Mesothelial cell of epicardium (in vitro differentiated cells): ENCODE measurements at places on chromosomes 1 and 21.

DNA sequence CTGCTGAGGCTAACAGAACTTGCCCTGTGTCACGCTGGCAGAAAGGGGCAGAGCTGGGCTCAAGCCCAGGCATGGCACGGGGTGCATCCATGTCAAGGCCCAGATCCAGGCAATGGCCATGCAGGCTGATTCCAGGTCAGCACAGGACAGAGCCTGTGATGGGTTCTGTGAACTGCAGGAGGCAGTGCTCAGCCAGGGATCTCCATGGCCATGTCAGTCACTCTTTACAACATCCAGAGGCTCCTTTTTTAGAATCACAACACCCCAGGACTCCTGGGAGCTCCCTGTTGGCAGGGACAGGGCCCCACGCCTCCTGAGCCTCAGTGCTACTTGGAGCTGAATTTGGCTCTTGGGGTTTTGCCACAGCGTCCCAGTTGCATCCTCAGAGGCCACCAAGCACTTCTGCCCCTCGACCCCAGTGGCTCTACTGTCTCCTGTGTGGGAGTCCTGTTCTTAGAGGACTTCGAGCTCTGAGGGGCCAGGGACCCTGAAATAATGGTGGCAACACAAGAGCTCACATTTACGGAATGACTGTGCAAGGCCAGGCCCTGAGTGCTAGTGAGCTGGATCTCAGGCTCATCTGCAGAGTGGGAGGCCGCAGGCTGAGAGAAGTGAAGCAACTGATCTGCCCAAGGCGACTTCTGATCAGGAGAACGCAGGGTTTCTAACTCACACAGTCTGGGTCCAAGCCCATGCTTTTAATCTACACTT, 211.5 kb downstream of the TRABD2B start:
- peaks cover 18% of the 10 kb centered on the region for H3K27me3 ChIP-seq
- no peak overlapping the region for H3K27ac ChIP-seq
- H3K36me3 ChIP-seq, result no peaks in the 10 kb centered on the region

- no peak for DNase-seq
- no peaks in the 10 kb centered on the region for H3K27me3 ChIP-seq
- H3K4me3 ChIP-seq, result no peak overlapping the region
- H3K27ac ChIP-seq, result no peak overlapping the region
- H3K36me3 ChIP-seq, result peaks cover 16% of the 10 kb centered on the region
These were observed 10.2 kb downstream of the UBIAD1 start for GRCh38 chr1:11283151-11283550.

GRCh38 chr1:214523124-214523824, 28.1 kb downstream of the PTPN14 start:
- H3K4me3 ChIP-seq, result no peak overlapping the region
- DNase-seq, result no peak
- H3K36me3 ChIP-seq, result peaks cover 4% of the 10 kb centered on the region
- no peak overlapping the region for H3K27ac ChIP-seq
- no peaks in the 10 kb centered on the region for H3K27me3 ChIP-seq
- peaks cover 37% of the 10 kb centered on the region for H3K4me1 ChIP-seq

- no peak overlapping the region for H3K27ac ChIP-seq
- peaks cover 31% of the 10 kb centered on the region for H3K36me3 ChIP-seq
- no peak for DNase-seq
- no peaks in the 10 kb centered on the region for H3K4me1 ChIP-seq
- no peaks in the 10 kb centered on the region for H3K27me3 ChIP-seq
- no peak overlapping the region for H3K4me3 ChIP-seq
These were observed 10.7 kb downstream of the RPF1 start for GRCh38 chr1:84489766-84490165.

DNA sequence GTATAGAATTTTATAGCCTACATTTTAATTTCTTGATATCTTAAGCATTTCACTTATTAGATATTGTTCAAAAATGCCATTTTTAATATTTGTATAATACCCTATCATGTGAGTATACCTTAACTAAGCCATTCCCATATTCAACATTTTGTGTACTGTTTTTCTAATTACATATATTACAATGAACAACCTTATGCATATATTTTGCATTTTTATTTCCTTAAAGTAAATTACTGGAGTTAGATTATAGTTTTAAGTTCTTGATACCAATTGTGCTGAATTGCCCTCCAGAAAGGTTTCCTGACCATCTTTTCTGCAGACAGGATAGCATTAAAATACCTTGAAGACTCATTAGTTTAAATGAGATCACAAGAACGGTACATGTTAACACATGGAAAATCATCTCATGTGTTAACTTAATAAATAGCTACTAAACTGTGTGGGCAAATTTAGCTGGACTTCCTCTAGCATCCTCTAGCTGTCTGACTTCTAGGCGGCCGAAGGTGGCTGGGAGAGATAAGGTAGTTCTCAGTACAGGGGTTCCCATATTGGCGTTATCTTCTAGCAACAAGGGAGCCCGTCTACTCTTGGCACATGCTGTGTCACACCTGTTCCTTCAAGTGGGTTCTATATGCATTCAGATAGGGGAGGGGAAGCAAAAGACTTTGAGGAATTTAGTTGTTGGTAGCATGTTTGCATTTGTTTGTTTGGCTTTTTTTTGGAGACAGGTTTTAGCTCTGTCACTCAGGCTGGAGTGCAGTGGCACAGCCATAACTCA, 8.9 kb downstream of the DCLRE1B start:
- H3K4me3 ChIP-seq, result no peak overlapping the region
- H3K27ac ChIP-seq, result no peak overlapping the region
- H3K27me3 ChIP-seq, result no peaks in the 10 kb centered on the region

- H3K4me1 ChIP-seq, result no peaks in the 10 kb centered on the region
- H3K4me3 ChIP-seq, result no peak overlapping the region
- H3K27ac ChIP-seq, result no peak overlapping the region
- H3K27me3 ChIP-seq, result peaks cover 29% of the 10 kb centered on the region
- DNase-seq, result no peak
These were observed 103.4 kb upstream of the ZNF678 start for GRCh38 chr1:227459977-227460376.

DNA sequence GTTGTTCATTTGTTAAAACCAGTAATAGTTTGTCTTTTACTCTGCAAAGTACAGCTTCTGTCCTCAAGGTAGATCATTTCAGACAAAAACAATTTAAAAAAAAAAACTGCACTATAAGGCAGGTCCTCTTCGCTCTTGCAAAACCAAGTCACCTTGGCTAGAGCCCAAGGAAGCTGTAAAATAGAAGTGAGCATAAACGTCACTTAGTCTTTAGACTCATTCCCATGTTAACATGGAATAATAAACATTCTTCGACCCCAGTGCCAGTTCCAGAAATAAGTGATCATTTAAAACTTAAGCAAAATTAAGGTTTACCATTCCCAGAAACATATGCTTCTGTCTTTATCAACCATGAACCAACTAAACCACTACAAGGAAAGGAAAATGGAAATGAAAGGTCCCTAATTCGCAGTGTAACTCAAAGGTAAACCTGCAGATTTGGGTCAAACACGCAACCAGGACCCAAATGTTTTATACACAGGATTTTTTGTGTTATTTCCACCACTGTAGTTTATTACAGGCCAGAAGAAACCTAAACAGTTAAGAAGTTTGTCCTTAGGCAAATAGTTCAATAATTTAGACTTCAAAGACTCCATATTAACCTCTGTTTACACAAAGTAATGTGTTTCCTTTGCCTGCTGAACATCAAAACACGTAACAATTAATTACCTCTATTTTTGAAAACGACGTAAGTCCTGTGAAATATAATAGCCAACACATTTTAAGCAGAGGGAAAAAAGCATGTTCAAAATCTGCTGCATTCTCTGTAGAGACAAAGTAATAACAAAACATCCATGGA, 54.6 kb downstream of the TGFBR3 start:
- no peak overlapping the region for H3K4me3 ChIP-seq
- H3K36me3 ChIP-seq, result peaks cover 2% of the 10 kb centered on the region
- H3K27ac ChIP-seq, result no peak overlapping the region
- peaks cover 3% of the 10 kb centered on the region for H3K27me3 ChIP-seq

- H3K27ac ChIP-seq, result no peak overlapping the region
- DNase-seq, result peak; percentile 80
- H3K4me3 ChIP-seq, result peak overlapping the region; percentile 40
- H3K4me1 ChIP-seq, result peaks cover 8% of the 10 kb centered on the region
These were observed 25.7 kb upstream of the NLRP3 start for GRCh38 chr1:247390116-247390791.

DNA sequence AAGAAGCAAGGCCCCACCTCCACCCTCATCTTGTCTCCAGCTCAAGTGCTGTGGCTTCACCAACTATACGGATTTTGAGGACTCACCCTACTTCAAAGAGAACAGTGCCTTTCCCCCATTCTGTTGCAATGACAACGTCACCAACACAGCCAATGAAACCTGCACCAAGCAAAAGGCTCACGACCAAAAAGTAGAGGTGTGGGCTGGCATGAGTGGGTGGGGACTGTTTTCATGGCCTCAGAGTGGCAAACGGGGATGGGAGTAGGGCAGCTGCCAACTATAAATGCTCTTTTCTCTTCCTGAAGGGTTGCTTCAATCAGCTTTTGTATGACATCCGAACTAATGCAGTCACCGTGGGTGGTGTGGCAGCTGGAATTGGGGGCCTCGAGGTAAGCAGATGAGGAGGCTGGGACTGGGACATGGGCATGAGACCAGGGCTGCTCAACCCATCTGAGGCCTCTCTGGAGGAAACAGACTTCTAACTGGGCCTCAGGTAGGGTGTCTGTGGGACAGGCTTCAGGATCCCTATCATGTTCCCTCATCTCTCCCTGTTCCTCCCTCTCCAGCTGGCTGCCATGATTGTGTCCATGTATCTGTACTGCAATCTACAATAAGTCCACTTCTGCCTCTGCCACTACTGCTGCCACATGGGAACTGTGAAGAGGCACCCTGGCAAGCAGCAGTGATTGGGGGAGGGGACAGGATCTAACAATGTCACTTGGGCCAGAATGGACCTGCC, 8.8 kb upstream of the P3R3URF start:
- DNase-seq, result no peak
- no peak overlapping the region for H3K4me3 ChIP-seq
- H3K36me3 ChIP-seq, result peaks cover 13% of the 10 kb centered on the region
- peaks cover 21% of the 10 kb centered on the region for H3K4me1 ChIP-seq

GRCh38 chr21:31354604-31355443, 10.8 kb upstream of the TIAM1 start:
- peaks cover 25% of the 10 kb centered on the region for H3K4me1 ChIP-seq
- peaks cover 5% of the 10 kb centered on the region for H3K36me3 ChIP-seq
- no peaks in the 10 kb centered on the region for H3K27me3 ChIP-seq
- H3K27ac ChIP-seq, result peak overlapping the region; percentile 19
- no peak for DNase-seq
- no peak overlapping the region for H3K4me3 ChIP-seq

- H3K36me3 ChIP-seq, result peaks cover 5% of the 10 kb centered on the region
- H3K27me3 ChIP-seq, result no peaks in the 10 kb centered on the region
- H3K4me1 ChIP-seq, result peaks cover 3% of the 10 kb centered on the region
- H3K4me3 ChIP-seq, result no peak overlapping the region
- no peak overlapping the region for H3K27ac ChIP-seq
These were observed 88.5 kb upstream of the GCLM start for GRCh38 chr1:93997756-93998155.

DNA sequence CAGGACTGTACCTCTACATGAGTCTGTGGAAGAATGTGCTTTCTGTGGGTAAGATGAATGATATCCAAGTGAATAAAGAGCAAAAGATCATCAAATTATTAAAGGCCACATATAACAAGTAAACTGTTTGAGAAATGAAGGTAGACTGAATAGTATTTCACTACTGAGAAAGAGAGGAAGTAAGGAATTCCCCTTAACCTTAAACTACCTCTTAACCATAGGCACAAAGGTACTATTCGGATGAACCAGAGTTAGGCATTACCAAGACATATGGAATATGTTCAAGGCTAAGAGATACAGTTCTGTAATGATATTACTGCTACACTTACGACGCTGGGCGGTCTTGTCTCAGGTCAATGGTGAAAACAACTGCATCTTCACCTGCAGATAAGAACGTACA, 25.5 kb downstream of the DCAF8 start:
- DNase-seq, result no peak
- no peaks in the 10 kb centered on the region for H3K27me3 ChIP-seq

DNA sequence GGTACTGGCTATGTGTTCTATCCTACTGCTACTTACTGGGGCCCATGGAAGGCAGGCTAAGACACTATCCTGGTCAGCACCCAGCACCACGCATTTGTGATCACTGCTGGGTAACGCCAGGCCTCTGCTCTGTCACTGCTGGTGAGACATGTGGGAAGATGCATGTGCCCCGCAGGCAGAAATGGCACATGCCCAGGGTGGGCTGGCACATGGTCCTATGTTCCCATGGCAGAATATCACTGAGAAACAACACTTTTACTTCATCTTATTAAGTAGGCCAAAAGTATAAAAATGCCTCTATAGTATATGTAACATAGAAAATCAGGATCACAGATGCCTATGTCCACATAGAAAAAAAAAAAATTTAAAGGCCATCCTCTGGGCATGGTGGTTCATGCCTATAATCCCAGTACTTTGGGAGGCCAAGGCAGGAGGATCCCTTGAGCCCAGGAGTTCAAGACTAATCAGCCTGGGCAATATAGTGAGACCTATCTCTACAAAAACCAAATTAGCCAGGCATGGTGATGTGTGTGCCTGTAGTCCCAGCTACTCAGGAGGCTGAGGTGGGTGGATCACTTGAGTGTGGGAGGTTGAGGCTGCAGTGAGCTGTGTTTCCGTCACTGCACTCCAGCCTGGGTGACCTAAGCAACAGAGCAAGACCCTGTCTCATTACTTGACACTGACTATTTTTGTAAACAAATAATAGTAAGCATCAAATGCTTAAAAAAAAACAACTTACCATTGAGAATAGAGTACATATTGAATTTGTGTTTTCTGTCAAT, 11.5 kb downstream of the DDX59 start:
- peaks cover 63% of the 10 kb centered on the region for H3K36me3 ChIP-seq
- H3K4me1 ChIP-seq, result peaks cover 8% of the 10 kb centered on the region
- H3K4me3 ChIP-seq, result no peak overlapping the region
- no peaks in the 10 kb centered on the region for H3K27me3 ChIP-seq
- H3K27ac ChIP-seq, result no peak overlapping the region
- no peak for DNase-seq

DNA sequence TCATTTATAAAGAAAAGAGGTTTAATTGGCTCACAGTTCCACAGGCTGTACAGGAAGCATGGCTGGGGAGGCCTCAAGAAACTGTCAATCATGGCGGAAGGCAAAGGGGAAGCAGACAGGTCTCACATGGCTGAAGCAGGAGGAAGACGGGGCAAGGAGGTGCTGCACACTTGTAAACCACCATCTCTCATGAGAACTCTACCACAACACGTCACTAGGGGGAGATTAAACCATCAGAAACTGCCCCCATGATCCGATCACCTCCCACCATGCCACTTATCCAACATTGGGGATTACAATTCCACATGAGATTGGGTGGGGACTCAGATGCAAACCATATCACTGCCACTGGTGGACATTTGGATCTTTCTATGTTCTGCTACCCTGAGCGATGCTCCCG, 351.4 kb downstream of the NPHP4 start:
- no peak overlapping the region for H3K4me3 ChIP-seq
- H3K4me1 ChIP-seq, result no peaks in the 10 kb centered on the region
- no peak overlapping the region for H3K27ac ChIP-seq
- DNase-seq, result peak; percentile 14
- peaks cover 15% of the 10 kb centered on the region for H3K27me3 ChIP-seq

GRCh38 chr1:231663211-231663792, 36.7 kb downstream of the DISC1 start:
- H3K4me3 ChIP-seq, result no peak overlapping the region
- peaks cover 15% of the 10 kb centered on the region for H3K36me3 ChIP-seq
- DNase-seq, result no peak
